ENCODE measurements at places on chromosomes 5 and 9.

DNA sequence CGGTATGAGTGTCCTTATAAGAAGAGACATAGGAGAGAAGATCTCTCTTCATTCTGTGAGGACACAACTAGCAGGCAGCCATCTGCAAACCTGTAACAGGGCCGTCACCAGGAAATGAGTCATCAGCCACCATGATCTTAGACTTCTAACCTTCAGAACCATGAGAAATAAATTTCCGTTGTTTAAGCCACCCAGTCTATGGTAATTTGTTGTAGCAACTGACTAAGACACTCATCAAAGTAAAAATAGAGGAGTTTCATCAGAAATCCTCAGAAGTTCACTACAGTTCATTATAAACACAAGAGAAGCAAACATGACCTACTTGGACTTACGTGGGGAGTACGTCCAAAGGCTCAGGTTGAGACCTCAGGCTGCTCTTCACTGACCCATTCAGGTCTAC, 357.7 kb downstream of the SEMA5A start:
- DNase-seq = no peak

- DNase-seq = no peak
Measured at GRCh38 chr5:135979510-135979909, 24.7 kb upstream of the LECT2 start.

DNA sequence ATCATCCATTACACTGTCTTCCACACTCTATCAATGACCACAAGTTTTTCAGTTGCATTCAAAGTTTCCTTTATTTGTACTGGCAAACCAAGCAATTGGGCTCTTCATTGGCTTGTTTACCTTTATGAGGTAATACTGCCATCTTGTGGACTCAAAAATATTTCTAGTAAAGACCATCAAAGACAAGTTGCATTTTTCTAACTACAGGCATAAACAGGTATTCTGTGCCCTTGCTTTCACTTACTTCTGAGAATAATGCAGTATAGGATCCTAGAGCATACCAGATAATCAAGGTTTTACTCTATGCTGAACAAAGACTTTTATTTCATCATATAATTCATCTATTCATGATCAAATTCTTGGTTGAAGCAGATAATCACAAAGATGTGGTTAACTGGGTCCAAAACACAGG, 173.7 kb upstream of the POU5F2 start:
- DNase-seq = peak; percentile 2

- DNase-seq = no peak
Measured at GRCh38 chr9:31637265-31637664, 747.2 kb upstream of the ACO1 start.

DNA sequence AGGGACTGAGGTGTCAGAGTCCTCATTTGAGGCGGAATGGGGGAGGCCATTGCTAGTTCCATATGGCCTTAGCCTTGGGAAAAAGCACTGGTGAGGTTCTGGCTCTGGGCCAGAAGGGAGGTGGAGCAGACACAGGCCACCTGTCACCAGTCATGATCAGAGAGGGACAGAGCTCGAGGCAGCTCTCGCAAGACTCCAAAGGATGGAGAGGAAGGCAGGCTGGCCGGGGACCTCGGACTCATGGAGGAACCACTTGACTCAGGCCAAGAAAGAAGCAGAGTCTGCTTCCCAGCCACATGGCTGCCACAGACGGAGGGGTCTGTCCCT, 29.2 kb upstream of the NSMF start:
- no peak for DNase-seq

DNA sequence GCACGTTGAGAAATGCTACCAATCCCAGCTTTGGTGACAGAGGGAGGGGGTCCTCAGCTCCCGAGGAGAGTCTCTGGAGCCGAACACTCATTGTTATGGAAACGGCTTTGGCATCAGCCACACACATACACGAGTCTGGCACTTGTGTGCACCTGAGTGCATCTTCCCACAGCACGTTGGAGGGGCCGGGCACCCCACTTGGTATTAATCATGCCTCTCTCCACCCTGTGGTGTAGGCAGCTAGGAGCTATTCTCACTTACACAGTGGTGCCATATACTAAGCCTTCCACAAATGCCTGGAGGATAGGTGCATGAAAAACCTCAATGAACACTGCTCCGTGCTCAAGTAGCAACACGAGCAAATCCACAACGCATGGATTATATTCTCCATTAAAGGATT, 133.9 kb upstream of the PANK3 start:
- DNase-seq = no peak

DNA sequence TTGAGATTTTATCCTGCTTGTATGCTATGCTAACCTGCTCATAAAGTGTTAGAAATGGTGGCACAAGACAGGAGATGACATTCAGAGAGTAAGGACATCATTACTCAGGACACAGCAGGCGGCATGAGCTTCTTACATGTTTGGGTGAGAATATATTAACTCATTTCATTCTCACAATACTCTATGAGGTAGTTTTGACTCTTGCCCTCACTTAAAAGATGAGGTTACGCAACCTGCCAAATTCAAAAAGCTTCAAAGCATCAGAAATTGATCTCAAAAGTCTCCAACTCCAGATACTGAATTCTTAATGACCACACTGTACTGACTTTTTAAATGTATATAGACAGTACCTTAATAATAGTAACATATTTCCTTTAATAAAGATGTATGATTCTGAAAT, 60.8 kb downstream of the CDH18 start:
- no peak for DNase-seq

- no peak for DNase-seq
Measured at GRCh38 chr9:87880683-87881082, 2.0 kb upstream of the SPATA31E1 start.

DNA sequence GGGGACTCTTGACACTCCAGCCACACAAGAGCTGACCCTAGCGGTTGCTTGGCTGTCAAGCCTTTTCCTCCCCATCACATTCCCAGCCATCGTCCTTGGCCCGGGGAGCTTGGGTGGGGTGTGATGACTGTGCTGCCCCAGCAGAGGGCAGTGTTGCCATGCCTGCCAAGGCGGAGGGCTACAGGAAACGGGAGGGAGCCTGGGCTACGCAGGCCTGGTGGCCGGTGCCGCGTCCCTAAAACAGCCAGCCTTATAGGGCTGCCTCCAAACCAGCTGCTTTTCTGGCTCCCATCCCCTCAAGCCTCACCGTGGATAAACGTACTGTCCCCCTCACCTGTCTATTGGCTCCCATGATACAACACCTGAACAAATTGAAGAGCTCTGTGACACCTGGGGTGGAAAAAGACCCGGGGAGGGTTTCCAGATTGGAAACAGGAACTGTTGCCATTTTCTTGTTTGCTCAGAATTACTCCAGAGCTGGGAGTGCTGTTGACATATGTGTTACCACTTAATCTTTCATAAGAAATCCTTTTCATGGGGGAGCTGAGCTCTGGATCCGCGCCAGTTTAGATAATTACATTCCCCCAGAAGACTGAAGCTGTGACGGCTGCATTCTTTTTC, 72.8 kb upstream of the ASTN2 start:
- DNase-seq = peak; percentile 10

DNA sequence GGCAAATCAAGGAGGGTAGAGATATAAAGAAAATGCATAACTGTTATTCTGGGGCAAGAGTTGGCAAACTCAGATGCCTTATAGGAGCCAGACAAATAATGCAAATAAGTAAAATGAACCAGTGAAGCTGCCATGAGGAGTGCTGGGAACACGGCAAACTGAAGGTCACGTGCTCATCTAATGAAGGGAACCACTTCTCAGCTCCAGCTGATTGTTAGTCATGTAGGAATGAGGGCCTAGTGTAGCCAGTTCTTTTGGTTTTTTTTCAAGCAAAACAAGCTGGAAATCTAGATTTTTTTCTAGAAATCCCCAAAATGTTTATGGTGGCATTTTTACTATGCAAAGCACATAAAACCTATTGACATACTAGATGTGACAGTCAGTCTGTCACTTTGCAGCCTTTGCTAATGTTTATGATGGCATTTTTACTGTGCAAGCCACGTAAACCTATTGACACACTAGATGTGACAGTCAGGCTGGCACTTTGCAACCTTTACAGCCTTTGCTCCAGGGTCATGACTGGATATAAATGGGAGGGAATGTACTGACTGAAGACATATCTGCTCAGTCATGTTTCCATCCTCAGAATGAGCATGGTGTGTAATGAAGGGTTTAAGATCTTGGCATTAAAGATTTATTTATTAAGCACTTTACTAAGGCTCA, 39.4 kb downstream of the RUSC2 start:
- no peak for DNase-seq

DNA sequence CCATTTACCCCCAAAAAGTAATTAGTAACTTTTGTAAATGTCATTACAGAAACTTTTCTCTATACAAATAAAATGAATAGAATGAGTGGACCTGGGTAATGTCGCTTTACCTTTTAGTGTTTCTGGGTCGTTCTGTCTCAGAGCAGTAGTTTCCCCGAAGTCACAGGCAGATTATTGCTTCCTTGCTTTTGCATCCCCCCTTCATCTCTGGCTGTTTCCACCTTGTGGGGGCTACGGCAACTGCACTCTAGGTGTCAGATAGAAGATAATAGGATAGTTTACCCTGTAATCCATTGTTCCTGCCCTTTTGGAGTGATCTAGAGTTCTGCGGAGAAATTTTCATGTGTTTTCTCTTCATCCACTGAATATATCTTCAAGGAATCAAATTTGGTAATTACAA, 68.7 kb downstream of the PRR16 start:
- no peak for DNase-seq

GRCh38 chr5:139386050-139386438, 2.9 kb upstream of the SLC23A1 start:
- no peak for DNase-seq

DNA sequence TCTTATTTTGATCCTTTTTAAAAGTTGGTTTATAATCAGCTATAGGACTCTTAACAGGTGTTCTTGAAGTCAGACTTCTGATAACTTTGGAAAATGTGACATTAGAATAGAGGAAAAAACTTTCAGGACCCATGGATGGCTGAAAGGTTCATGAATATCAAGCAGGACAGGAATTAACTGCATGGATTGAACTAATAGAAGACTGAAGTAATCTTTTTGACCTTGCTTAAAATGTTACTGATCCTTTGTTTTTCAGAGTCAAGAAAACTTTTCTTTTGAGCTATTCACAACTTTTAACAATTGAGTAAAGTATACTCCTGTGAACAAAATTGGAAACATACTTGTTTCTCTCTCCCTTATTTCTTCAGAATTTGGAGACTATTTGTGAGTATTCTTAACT, 79.2 kb downstream of the PLK2 start:
- no peak for DNase-seq

GRCh38 chr5:147481376-147481775, 28.5 kb downstream of the DPYSL3 start:
- no peak for DNase-seq

DNA sequence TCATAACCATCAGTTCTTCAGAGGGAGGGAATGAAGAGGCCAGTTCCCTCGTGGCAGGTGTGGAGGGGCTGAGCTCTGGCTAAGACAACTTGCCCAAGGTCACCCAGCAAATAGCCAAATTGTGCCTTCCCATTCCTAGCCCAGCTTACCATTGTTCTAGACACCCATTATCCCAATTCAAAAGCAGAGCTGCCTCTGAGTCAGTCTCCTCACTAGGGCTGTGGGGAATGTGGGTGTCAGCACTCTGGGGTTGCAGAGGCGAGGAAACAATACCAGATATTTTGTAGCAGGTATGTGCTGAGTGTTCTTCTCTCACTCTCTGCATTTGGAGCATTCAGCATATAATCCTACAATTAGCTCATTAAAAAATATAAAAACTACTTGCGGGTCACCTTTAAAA, 270.8 kb downstream of the PSAT1 start:
- DNase-seq = no peak

DNA sequence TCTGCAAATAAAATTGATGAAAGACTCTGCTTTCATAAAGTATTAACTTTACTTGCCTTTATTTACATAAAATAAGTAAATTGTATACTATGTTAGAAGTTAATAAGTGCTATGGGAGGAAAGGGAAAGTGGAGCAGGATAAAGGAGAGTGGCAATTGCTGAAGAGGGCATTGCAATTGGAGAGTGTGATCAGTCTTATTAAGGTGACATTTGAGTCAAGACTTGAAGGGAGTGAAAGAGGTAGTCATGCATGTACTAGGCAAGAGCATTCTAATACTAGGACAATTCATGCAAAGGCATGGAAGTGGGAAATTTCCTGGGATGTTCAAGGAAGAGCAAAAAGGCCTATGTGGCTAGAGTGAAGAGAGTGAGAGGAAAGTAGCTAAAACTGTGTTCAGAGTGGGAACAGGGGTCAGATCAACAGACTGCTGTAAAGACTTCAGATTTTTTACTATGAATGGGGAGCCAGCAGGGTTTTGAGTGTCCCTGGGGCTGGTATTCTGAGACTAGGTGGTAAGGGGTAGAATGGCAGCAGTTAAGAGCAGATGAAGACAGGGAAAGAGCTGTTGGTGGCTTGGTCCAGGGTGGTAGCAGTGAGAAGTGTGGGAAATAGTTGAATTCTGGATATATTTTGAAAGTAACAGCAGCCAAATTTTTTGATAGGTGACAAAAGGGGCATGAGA, 182.3 kb upstream of the RIOK2 start:
- DNase-seq = no peak

DNA sequence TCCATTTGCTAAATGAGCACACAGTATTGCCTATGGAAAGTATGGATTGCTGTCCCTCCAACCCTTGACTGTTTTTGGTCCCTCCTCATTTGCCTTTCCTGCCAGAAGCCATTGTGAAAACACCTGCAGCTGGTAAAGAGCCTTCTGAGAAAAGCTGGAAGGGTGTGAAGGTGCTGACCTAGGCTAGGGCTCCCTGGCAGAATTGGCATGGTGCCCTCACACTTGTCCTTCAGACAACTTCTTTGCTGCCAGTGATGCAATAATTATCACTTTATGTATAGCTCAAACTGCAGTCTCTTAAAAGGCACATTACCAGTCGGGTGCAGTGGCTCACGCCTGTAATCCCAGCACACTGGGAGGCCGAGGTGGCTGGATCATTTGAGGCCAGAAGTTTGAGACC, 4.2 kb downstream of the TXNDC15 start:
- DNase-seq = no peak

GRCh38 chr5:110362261-110362660, 364.2 kb downstream of the TMEM232 start:
- no peak for DNase-seq

DNA sequence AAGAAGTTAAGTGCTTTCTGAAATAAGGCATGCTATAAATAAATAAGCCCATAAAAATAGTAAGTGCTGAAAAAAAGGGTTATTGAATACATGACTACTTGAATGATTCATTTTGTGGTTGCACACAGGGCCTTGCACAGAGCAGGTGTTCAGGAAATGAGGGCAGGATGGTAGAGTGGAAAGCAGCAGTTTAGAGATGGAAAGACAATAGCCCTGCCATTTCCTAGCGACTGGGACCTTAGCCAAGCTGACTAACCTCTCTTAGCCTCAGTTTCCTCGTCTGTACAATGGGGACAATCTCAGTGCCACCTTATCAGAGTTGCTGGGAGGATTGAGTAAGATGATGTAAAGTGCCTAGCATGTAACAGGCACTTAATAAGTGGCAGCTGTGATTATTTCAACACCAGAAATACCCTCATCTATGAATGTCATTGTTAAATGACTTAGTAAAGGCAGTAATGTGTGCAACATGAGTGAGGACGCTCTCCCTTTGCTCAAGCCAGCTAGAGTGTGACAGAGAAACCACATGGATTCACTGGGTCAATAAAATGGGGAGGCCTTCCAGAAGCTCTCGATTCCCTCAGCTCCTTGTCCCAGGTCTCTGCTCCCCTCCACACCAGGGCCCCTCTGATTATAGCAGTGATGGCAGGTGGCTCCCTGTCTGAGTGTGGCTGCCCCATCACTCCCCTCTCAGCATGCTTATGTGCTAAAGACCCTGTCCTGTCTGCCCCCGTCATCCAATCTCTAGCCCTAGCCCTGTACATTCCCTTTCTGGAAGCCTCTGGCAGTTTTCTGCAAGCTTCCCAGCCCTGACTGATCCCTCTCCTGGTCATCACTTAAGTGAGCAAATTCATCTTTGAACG, 16.0 kb upstream of the PHF19 start:
- DNase-seq = no peak
